ENCODE measurements at places on chromosomes 4 and X. TPM values are rescaled to one million over a fixed set of nuclear protein-coding genes. Genes with fewer than 3 reads are reported as not detected.

- no peak overlapping the region for H3K27ac ChIP-seq
- H3K27me3 ChIP-seq = peaks cover 19% of the 10 kb centered on the region
- peak overlapping the region; percentile 38 for H3K4me3 ChIP-seq
- no peaks in the 10 kb centered on the region for H3K36me3 ChIP-seq
- peaks cover 7% of the 10 kb centered on the region for H3K4me1 ChIP-seq
These were observed 53.1 kb upstream of the HGFAC start for GRCh38 chr4:3388471-3389232.

- DNase-seq = no peak
- peaks cover 34% of the 10 kb centered on the region for H3K4me1 ChIP-seq
- H3K36me3 ChIP-seq = no peaks in the 10 kb centered on the region
- peaks cover 12% of the 10 kb centered on the region for H3K27me3 ChIP-seq
- no peak overlapping the region for H3K4me3 ChIP-seq
- peak overlapping the region; percentile 28 for H3K27ac ChIP-seq
These were observed 85.3 kb upstream of the RBPJ start for GRCh38 chr4:26235500-26235899.

GRCh38 chr4:53618321-53618720, 27.0 kb upstream of the LNX1 start:
- H3K4me3 ChIP-seq = no peak overlapping the region
- H3K4me1 ChIP-seq = no peaks in the 10 kb centered on the region
- no peak overlapping the region for H3K27ac ChIP-seq
- H3K27me3 ChIP-seq = no peaks in the 10 kb centered on the region
- H3K36me3 ChIP-seq = no peaks in the 10 kb centered on the region
- DNase-seq = no peak

DNA sequence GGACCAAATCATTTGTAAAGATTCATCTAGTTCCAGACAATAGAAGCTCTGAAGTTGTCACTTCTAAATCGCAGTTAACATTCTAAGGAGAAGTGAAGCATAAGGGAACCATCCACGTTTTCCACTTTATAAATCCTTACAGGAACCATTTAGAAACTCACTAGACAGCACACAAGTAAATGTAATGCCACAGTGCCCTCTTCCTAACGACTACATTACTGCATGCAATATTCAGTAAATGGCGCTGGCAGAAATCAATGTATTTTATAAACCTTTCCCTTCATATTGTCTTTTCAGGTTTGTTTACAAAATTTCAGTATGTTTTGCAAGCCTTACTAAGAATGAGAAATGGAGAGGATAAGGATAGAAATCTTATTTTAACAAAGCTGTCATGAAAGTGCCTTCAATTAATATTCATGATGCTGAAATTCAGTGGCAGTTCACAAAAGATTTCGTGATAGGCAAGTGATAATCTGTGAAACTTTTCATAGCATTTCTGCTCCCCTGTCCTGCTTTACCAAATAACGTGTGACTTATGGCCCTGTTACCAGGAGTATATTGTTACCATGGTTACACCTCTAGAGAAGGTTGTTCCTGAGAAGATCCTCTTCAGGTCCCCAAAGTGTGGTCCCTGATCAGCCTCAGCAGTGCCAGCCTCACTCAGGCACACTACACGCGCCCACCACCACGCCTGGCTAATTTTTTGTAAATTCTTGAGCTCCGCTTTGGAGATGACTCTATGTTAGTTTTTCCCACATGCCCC, 54.2 kb downstream of the TMA16 start:
- H3K4me3 ChIP-seq = no peak overlapping the region
- no peaks in the 10 kb centered on the region for H3K4me1 ChIP-seq
- no peak for DNase-seq
- H3K27ac ChIP-seq = no peak overlapping the region

DNA sequence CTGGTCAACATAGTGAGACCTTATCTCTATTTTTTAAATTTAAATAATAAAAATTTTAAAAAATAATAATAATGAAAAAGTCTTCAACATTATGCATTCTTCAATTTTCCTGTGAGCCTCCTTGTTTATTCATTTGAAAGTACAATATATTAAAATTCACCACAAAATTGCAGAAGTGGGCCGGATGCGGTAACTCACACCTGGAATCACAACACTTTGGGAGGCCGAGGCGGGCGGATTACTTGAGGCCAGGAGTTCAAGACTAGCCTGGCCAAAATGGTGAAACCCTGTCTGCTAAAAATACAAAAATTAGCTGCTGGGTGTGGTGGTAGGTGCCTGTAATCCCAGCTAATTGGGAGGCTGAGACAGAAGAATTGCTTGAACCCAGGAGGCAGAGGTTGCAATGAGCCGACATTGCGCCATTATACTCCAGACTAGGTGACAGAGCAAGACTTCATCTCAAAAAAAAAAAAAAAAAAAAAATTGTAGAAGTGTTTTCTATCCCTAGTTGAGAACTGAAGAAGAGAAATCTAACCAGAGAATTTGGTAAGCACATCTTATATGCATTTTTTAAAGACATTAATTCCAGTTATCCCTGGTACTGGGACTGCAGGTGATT, 56.9 kb downstream of the RBM47 start:
- DNase-seq = no peak
- no peaks in the 10 kb centered on the region for H3K36me3 ChIP-seq
- H3K4me1 ChIP-seq = peaks cover 9% of the 10 kb centered on the region
- H3K27me3 ChIP-seq = peaks cover 19% of the 10 kb centered on the region
- H3K4me3 ChIP-seq = no peak overlapping the region
- no peak overlapping the region for H3K27ac ChIP-seq

GRCh38 chr4:92992758-92993157, 689.0 kb downstream of the GRID2 start:
- DNase-seq = no peak
- no peak overlapping the region for H3K27ac ChIP-seq
- no peaks in the 10 kb centered on the region for H3K4me1 ChIP-seq
- H3K27me3 ChIP-seq = no peaks in the 10 kb centered on the region
- no peaks in the 10 kb centered on the region for H3K36me3 ChIP-seq

DNA sequence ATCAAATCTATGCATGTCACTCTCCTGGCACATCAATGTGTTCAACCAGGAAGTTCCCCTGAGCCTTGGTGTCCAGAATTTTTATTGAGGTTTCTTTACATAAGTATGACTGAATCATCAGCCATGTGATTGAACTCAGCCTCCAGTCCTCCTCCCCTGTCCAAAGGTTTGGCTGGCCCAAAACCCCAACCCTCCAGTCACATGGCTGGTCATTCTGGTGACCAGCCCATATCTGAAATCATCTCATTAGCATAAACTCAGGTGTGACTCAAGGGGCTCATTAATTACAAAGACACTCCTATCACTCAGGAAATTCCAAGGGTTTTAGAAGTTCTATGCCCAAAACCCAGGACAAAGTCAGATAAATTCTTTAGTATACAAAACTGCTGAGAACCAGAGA, 20.6 kb upstream of the SUPT20HL2 start:
- no peaks in the 10 kb centered on the region for H3K4me1 ChIP-seq
- H3K27me3 ChIP-seq = peaks cover 10% of the 10 kb centered on the region
- no peak overlapping the region for H3K27ac ChIP-seq

- peaks cover 20% of the 10 kb centered on the region for H3K4me1 ChIP-seq
- H3K4me3 ChIP-seq = peak overlapping the region; percentile 66
- no peak for DNase-seq
- H3K36me3 ChIP-seq = no peaks in the 10 kb centered on the region
- H3K27ac ChIP-seq = peak overlapping the region; percentile 66
- no peaks in the 10 kb centered on the region for H3K27me3 ChIP-seq
These were observed 30.2 kb upstream of the FAM9C start for GRCh38 chrX:13074297-13075262.

DNA sequence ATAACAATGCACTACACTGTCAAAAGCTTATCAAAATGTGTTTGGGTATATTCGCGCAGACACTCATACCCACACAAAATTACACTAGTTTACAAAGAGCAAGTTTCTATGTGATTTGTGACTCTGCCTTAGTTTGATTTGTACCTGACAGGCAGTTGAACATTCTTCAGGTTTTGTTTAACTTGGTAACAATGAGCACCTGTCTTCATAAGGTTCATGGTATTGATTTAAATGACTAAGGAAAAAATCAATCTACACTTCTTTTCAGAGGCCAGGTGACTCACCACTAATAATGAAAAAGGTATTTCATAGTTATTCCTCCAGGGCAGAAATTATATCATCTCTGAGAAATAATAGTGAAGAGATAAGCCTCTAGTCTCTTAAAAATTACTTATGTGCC, 1114.6 kb upstream of the AGA start:
- no peak overlapping the region for H3K27ac ChIP-seq
- H3K36me3 ChIP-seq = no peaks in the 10 kb centered on the region
- DNase-seq = no peak
- no peaks in the 10 kb centered on the region for H3K27me3 ChIP-seq
- no peaks in the 10 kb centered on the region for H3K4me1 ChIP-seq
- no peak overlapping the region for H3K4me3 ChIP-seq

- no peak for DNase-seq
- H3K4me3 ChIP-seq = no peak overlapping the region
- H3K4me1 ChIP-seq = no peaks in the 10 kb centered on the region
- no peaks in the 10 kb centered on the region for H3K27me3 ChIP-seq
- no peaks in the 10 kb centered on the region for H3K36me3 ChIP-seq
These were observed 180.5 kb downstream of the PPP1R2C start for GRCh38 chrX:42597481-42597880.

DNA sequence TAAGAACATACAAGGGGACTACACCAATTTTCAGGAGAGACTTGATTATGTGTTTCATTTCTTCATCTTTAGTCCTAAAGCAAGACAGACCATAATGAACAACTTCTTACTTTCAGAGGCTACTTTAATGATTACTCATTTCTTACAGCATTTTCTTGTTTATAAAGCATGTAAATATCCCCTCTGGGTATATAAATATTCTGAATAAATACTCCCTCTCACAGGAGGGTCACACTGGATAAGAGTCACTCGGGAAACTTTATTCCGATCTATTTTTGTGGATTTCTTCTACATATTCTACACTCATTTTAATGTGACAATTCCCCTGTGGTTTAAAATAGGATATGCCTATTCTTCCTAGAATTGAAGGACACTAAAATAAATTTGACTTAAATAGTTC, 228.9 kb upstream of the RPS6KA3 start:
- H3K27me3 ChIP-seq = peaks cover 11% of the 10 kb centered on the region
- no peaks in the 10 kb centered on the region for H3K36me3 ChIP-seq
- H3K4me3 ChIP-seq = no peak overlapping the region
- H3K27ac ChIP-seq = no peak overlapping the region
- peaks cover 14% of the 10 kb centered on the region for H3K4me1 ChIP-seq

DNA sequence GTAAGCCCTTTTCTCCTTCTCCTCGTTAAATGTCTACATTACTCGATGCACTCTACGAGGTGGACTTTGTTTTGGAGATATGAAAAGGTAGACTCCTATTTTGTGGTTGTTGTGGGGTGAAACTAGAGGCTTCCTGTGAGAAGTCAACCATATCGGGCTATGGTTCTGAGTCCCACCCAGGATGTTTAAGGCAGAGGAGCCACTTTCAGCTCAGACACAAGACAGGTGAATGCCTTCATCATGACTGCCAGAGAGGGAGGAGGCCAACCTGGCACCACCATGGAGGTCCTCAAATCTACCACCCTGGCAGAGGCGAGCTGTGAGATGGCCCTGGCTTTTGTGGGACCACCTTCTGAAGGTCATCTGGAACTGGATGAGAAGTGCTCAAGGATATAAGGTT, 154.4 kb upstream of the KLF3 start:
- H3K4me1 ChIP-seq = peaks cover 81% of the 10 kb centered on the region
- H3K27me3 ChIP-seq = peaks cover 2% of the 10 kb centered on the region
- peak overlapping the region; percentile 49 for H3K27ac ChIP-seq

- H3K36me3 ChIP-seq = no peaks in the 10 kb centered on the region
- peaks cover 47% of the 10 kb centered on the region for H3K4me1 ChIP-seq
- peak overlapping the region; percentile 77 for H3K4me3 ChIP-seq
- no peaks in the 10 kb centered on the region for H3K27me3 ChIP-seq
- DNase-seq = no peak
- H3K27ac ChIP-seq = peak overlapping the region; percentile 94
These were observed 78.9 kb upstream of the FAM9C start for GRCh38 chrX:13123247-13123856.

- DNase-seq = no peak
- no peaks in the 10 kb centered on the region for H3K36me3 ChIP-seq
- peaks cover 6% of the 10 kb centered on the region for H3K27me3 ChIP-seq
- no peak overlapping the region for H3K27ac ChIP-seq
- no peak overlapping the region for H3K4me3 ChIP-seq
- H3K4me1 ChIP-seq = no peaks in the 10 kb centered on the region
These were observed 33.0 kb downstream of the GRIA3 start for GRCh38 chrX:123217077-123217476.

- H3K27ac ChIP-seq = no peak overlapping the region
- peaks cover 15% of the 10 kb centered on the region for H3K27me3 ChIP-seq
- no peak for DNase-seq
- H3K4me1 ChIP-seq = no peaks in the 10 kb centered on the region
These were observed 33.2 kb upstream of the MAN2B2 start for GRCh38 chr4:6541789-6542188.

DNA sequence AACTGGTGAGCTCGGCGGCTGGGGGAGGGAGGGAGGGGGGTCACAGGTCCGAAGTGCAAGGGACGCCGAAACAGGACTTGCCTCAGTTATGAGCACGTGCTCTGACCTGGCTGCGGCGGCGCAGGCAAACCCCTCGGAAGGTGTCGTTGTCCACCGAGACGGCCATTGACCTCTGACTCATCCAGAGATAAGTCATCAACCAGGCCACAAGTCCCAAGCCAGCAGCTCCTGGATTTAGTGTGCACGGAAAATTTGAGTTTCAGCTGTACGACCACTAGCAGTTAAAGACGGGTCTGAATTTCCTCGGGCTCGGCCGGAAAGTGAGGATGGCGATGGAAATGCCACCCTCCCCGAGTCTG, 674 bp downstream of the SH3D19 start:
- no peak for DNase-seq
- H3K4me3 ChIP-seq = no peak overlapping the region
- peaks cover 5% of the 10 kb centered on the region for H3K36me3 ChIP-seq
- H3K4me1 ChIP-seq = no peaks in the 10 kb centered on the region

DNA sequence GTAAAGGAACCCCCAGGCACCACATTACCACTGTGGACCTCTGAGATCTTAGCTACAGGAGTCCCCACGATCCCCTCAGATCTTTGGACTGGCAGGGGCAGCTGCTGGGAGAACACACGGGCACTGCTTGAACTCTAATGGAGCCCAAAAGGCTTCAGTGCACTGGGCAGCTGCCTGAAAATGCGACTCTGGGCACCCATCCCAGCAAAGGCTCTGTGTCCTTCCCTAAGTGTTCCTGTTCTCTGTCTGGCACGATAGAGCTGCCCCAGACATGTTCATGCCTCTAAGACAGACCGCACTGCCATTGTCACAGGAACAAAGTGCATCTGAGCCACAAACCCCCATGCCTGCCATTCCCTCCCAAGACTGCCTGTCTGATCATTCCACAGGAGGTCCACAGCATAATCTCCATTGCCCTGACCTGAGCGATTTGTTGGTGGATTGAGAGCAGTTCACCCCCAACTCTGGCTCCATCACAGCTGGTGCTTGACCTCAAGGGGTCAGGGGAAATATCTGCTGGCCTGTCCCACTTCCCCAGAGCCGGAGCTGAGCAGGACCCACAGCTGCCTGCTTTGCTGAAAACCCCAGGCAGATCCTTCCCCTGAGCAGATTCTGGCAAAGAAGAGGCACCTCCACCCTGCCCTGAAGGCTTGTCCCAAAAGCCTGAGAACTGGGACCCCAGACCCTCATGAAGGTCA, 436.0 kb upstream of the INTU start:
- H3K27me3 ChIP-seq = no peaks in the 10 kb centered on the region
- H3K27ac ChIP-seq = no peak overlapping the region
- DNase-seq = no peak
- H3K36me3 ChIP-seq = peaks cover 4% of the 10 kb centered on the region
- no peaks in the 10 kb centered on the region for H3K4me1 ChIP-seq

The SLC10A6 gene
- total RNA-seq = not detected

The ADGRG4 gene
- not detected for total RNA-seq

The VGLL1 gene
- not detected for total RNA-seq

The SSX2B gene
- not detected for total RNA-seq

The SPIN3 gene
- total RNA-seq = 6.6 TPM

The BEX5 gene
- total RNA-seq = 3.0 TPM

The ANXA3 gene
- total RNA-seq = 8.8 TPM
